Kidney epithelial cell (primary cell): ENCODE measurements at places on chromosomes 4 and X.

DNA sequence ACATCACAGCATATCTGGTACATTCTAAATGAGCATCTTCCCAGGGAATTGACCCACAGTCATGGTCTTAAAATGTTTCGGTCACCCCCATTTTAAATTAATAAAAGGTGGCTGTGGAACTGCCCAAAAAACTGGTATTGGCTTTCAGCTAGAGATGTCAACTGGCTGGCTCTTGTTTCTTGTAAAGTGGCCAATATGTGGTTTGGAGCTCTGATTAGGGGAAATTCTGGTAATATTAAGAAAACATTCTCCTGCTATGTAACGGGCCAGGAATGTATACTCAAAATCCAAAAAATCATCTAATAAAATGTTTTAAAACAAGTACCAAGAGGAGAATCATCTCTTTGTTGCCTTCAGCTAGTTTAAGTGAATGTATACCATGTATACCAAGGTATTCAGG is 62.0 kb upstream of the VCX2 start:
- DNase-seq, result no peak

DNA sequence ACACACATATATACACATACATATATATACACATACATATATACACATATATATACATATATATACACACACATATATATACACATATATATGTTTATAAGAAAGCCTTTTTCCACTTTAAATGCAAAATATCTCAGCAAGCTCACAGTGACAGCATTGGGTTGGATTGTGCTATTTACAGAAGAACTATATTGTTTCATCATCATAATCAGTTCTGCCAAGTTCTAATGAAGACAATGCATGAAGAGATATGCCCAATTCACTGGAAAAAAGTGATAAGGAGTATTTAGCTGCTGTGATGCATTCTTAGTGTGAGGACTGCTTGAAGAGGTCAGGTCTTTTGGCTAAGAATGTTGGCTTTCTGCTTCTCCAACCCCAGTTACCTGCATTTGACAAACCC is 54.4 kb downstream of the RNF150 start:
- DNase-seq, result no peak

GRCh38 chr4:30953799-30954198 is 233.6 kb downstream of the PCDH7 start:
- no peak for DNase-seq

DNA sequence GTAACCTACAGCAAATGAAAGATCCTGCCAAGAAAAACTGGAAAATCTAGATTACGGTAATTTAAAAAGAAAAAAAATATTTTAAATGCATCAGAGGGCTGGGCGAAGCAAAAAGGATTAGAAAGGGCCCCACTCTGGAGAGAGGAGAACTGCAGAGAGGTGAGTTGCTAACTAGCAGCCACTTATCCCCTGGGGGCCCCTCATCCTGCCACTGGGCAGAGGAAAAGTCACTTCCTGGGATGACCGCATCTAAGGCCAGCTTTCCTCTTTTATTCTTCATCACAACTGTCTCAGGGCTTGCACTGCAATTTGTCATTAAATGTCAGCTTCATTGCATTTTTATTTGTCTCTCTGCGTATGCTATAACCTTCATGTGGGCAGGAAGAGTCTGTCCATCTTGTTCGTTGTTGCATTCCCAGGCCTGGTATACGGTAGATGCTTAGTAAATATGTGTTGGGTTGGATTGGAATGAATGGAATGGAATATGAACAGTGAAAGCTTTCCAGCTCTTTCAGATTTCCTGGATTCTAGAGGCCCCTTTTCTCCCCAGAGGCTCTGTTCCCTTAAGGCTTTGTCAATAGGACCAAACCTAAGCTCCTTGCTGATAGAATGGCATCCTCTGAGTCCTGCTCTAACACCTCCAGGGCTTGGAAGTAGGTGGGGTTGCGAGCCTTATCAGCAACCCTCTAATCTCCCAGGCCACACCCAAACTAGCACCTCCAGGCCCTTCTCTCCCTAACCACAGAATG is 58.9 kb downstream of the TLR10 start:
- DNase-seq, result no peak

DNA sequence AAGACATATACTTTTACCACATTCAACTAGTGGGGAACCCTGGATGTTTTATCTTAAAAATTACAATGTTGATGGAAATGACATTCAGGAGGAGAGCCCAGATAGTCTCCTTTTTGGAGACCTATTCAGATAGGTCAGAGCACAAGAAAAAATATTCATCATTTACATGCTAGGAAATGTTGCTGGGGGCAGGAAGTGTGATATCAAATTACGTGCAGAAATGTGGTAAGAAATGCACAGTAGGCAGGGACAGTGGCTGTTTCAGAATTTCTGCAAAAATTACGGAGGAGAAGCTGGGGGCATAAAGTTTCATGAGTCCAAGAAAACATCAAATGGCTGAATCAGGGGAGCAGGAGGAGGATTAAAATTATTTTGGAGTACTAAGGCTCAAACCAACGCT is 8.2 kb downstream of the PARM1 start:
- DNase-seq, result no peak

- no peak for DNase-seq
These were observed 188.7 kb upstream of the AADAT start for GRCh38 chr4:170278460-170278859.

GRCh38 chr4:69098470-69098869 is 2.2 kb downstream of the UGT2B7 start:
- no peak for DNase-seq

GRCh38 chrX:72015383-72015782 is 104.7 kb downstream of the NHSL2 start:
- no peak for DNase-seq
